ENCODE measurements at places on chromosomes 2 and 18. TPM values are rescaled to one million over a fixed set of nuclear protein-coding genes. Genes with fewer than 3 reads are reported as not detected.

The SNED1 gene
- 5.2 TPM for total RNA-seq

The CKAP2L gene
- total RNA-seq = 18.0 TPM

The SERPINB12 gene
- total RNA-seq = not detected

The LHCGR gene
- total RNA-seq = not detected

The HAUS1 gene
- 50.3 TPM for total RNA-seq

The COL4A3 gene
- not detected for total RNA-seq

The KIAA2012 gene
- not detected for total RNA-seq

The CYP26B1 gene
- 0.02 TPM for total RNA-seq

The PDE1A gene
- total RNA-seq = 1.4 TPM

The FBXO48 gene
- total RNA-seq = 0.43 TPM

The EGR4 gene
- total RNA-seq = not detected

The CIB4 gene
- not detected for total RNA-seq

The IKZF2 gene
- total RNA-seq = 1.8 TPM

The AKAIN1 gene
- not detected for total RNA-seq
